PC-9 (cell line): ENCODE measurements at places on chromosomes 13 and 19. TPM values are rescaled to one million over a fixed set of nuclear protein-coding genes. Genes with fewer than 3 reads are reported as not detected.

DNA sequence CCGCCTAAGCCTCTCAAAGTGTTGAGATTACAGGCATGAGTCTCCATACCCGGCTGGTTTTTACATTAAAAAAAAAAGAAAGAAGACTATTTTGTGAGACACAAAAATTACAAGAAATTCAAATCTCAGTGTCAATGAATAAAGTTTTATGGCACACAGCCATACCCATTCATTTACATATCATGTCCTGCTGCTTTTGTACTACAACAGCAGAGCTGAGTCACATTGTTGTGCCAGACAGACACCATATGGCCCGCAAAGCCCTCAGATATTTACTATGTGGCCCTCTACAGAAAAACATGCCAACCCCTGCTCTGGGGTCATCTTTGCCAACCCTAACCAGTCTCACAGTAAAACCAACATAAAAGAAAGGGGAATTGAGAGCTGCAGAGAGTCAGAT, 5.3 kb downstream of the SMIM7 start:
- peaks cover 8% of the 10 kb centered on the region for H3K4me1 ChIP-seq
- no peaks in the 10 kb centered on the region for H3K27me3 ChIP-seq
- peaks cover 46% of the 10 kb centered on the region for H3K36me3 ChIP-seq
- H3K4me3 ChIP-seq, result no peak overlapping the region
- H3K27ac ChIP-seq, result no peak overlapping the region

- no peak for DNase-seq
- H3K4me3 ChIP-seq, result no peak overlapping the region
- H3K27ac ChIP-seq, result no peak overlapping the region
- H3K4me1 ChIP-seq, result no peaks in the 10 kb centered on the region
- H3K27me3 ChIP-seq, result no peaks in the 10 kb centered on the region
- H3K36me3 ChIP-seq, result peaks cover 7% of the 10 kb centered on the region; the same call in 1 of the 2 replicates
Observed at GRCh38 chr13:47945738-47946137, 55.3 kb downstream of the SUCLA2 start.

DNA sequence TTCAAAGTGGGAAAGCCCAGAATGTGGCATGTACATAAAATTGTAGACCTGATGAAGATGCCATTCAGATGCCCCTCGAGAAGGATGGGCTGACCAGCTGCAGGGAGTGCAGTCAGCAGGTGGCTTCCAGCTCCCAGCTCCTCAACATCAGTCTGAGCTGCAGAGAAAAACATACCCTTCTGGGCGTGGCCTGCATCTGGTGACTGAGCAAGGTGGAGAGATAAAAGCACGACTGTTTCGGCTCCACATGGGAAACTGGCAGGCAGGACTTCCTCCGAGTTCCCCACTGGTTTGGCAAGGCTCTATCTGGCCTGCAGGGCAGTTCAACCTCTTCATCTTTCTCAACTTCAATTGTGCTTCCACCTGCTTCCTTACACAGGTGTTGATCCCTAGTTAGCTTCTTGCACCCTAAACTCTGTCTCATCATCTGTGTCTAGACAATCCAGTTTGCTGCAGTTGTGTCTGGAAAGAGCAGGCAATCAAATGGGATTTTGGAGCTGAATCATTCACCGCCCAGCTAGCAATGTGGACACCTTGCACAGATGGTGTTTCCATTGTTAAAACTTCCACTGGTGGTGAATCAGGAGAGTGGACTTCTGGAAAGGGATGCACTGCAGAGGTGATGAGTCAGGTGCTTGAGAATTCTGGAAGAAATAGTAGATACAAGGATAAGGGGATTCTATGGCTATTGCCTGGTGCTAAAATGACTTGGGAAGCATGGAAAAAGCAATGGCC, 56.8 kb downstream of the POLR1D start:
- no peak overlapping the region for H3K4me3 ChIP-seq
- H3K27me3 ChIP-seq, result no peaks in the 10 kb centered on the region
- peaks cover 5% of the 10 kb centered on the region; the same call in 1 of the 2 replicates for H3K4me1 ChIP-seq

GRCh38 chr19:4581666-4582553, 22.4 kb upstream of the SEMA6B start:
- H3K27me3 ChIP-seq, result peaks cover 18% of the 10 kb centered on the region
- H3K36me3 ChIP-seq, result no peaks in the 10 kb centered on the region
- DNase-seq, result no peak
- no peak overlapping the region for H3K27ac ChIP-seq
- no peak overlapping the region for H3K4me3 ChIP-seq

- peak overlapping the region; percentile 89 for H3K27ac ChIP-seq
- peak overlapping the region; percentile 22; the same call in 1 of the 2 replicates for H3K4me3 ChIP-seq
Observed at GRCh38 chr13:44218501-44219240, 155.0 kb upstream of the SERP2 start.

- H3K36me3 ChIP-seq, result no peaks in the 10 kb centered on the region
- DNase-seq, result no peak
- H3K27me3 ChIP-seq, result peaks cover 45% of the 10 kb centered on the region; the same call in 1 of the 2 replicates
Observed at GRCh38 chr19:42577016-42577415, 17.7 kb downstream of the CEACAM8 start.

- H3K4me1 ChIP-seq, result no peaks in the 10 kb centered on the region
- no peak overlapping the region for H3K4me3 ChIP-seq
- H3K27ac ChIP-seq, result no peak overlapping the region
- H3K36me3 ChIP-seq, result peaks cover 13% of the 10 kb centered on the region
- H3K27me3 ChIP-seq, result no peaks in the 10 kb centered on the region
Observed at GRCh38 chr13:46168341-46168740, 13.6 kb downstream of the LCP1 start.

- no peak overlapping the region for H3K27ac ChIP-seq
- H3K4me3 ChIP-seq, result no peak overlapping the region
- H3K27me3 ChIP-seq, result no peaks in the 10 kb centered on the region
Observed at GRCh38 chr19:4844348-4845179, 13.1 kb upstream of the TICAM1 start.

DNA sequence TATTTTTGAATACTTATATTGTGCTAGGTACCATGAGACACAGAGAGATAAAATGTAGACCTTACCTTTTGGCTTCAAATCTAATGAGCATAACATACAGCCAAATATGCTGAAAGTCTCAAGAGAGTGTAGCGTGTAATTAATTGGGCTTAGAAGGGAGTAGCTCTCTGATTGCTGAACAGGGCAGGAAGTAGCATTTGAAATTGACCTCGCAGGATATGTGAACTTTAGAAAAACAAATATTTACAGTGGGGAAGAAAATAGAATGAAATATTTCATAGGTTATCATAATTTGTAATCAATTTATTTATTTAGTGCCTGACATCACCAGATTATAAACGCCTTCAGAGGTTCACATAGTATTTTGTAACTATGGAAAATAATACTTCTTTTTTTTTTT, 327.1 kb downstream of the RFC3 start:
- no peaks in the 10 kb centered on the region for H3K27me3 ChIP-seq
- H3K36me3 ChIP-seq, result no peaks in the 10 kb centered on the region
- no peak for DNase-seq
- H3K27ac ChIP-seq, result no peak overlapping the region
- no peak overlapping the region for H3K4me3 ChIP-seq

DNA sequence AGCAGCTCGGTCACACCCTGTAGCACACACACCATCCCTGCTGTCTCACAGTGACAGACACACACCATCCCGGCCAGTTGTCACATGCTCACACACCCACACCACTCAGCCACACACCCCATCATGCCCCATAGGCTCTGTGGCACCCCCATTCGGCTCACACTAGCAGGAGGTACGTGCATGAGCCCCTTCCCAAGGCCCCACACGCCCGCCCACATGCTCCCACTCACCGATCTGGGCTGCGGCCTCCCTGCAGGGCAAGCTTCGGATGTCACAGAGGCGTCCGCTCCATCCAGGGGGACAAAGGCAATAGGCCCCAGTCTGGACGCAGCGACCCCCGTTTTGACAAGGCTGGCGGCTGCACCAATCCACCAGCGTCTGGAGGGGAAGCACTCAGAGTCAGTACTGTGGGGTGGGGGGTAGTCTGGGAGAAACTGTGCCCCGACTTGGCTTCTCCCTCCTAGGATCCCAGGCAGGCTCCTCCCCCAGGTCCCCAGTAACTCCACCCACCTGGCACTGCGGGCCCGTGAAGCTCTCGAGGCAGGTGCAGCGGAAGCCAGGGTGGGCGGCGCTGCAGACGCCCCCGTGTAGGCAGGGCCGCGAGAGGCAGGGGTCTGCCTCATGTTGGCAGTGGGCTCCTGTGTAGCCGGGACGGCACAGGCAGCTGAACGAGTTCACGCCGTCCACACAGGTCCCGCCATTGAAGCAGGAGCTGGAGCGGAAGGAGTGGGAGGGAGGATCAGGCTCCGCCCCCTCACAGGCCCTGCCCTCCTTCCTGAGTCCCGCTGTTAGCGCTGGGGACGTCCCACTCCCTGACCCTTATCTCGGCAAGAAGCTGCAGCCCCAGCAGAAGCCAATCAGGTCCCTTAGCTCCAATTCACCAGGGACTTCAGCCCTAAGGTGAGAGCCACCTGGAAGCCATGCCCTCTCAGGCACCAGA, 20.1 kb downstream of the NOTCH3 start:
- no peaks in the 10 kb centered on the region for H3K27me3 ChIP-seq
- DNase-seq, result no peak
- H3K36me3 ChIP-seq, result peaks cover 51% of the 10 kb centered on the region
- no peaks in the 10 kb centered on the region for H3K4me1 ChIP-seq
- H3K4me3 ChIP-seq, result no peak overlapping the region
- H3K27ac ChIP-seq, result no peak overlapping the region

- DNase-seq, result no peak
- no peaks in the 10 kb centered on the region for H3K36me3 ChIP-seq
- H3K4me3 ChIP-seq, result no peak overlapping the region
- no peaks in the 10 kb centered on the region for H3K27me3 ChIP-seq
Observed at GRCh38 chr13:83881140-83881684, 1.1 kb downstream of the SLITRK1 start.

GRCh38 chr13:33100886-33101285, 84.7 kb downstream of the KL start:
- no peaks in the 10 kb centered on the region for H3K4me1 ChIP-seq
- no peak overlapping the region for H3K4me3 ChIP-seq
- H3K27ac ChIP-seq, result no peak overlapping the region
- H3K36me3 ChIP-seq, result no peaks in the 10 kb centered on the region
- no peaks in the 10 kb centered on the region for H3K27me3 ChIP-seq

Gene CHMP2A
- total RNA-seq, result 149 and 186 TPM in 2 replicates

Gene CATSPERD
- not detected in 2 replicates for total RNA-seq

Gene ANGPTL8
- not detected in 2 replicates for total RNA-seq
